H4 (cell line): ENCODE measurements at places on chromosomes 3 and 15. TPM values are rescaled to one million over a fixed set of nuclear protein-coding genes. Genes with fewer than 3 reads are reported as not detected.

DNA sequence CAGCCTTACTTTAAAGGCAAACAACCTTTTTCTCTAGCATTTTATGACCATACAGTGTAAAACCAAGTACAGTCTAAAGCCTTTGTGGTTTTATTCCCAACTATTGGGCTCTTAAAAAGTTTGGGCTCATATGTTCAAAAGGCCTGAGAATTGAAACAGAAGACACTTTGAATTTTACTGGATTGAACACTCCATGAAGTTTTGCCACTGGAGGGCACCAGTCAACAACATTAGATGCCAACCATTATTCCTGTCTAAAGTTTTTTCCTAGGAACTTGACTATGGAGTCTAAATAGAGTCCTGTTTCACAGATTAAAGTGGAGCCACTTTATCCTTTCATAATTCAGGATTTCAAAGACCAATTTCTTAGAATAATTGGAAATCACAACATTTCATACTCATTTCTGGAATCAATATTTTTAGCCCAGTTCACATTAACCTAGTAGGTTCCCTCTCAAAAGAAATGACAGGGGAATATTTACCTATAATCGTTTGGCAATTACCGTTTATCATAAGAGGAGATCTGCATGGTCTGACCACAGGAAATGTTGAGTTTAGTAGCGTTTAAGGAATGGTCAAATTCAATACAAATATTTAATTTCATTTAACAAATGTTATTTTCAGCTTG is 244.1 kb upstream of the PDZRN3 start:
- DNase-seq, result peak; percentile 9

BLM gene
- 11.0 and 12.1 TPM in 2 replicates for total RNA-seq

- DNase-seq, result peak; percentile 71
Measured at GRCh38 chr3:127448161-127448561, 142.4 kb downstream of the TPRA1 start.

GRCh38 chr3:151979906-151980305 is 106.5 kb downstream of the SUCNR1 start:
- DNase-seq, result no peak

- DNase-seq, result no peak
Measured at GRCh38 chr3:110344897-110345767, 726.5 kb upstream of the NECTIN3 start.

- DNase-seq, result no peak
Measured at GRCh38 chr15:90479656-90480055, 50.1 kb upstream of the CRTC3 start.

DNA sequence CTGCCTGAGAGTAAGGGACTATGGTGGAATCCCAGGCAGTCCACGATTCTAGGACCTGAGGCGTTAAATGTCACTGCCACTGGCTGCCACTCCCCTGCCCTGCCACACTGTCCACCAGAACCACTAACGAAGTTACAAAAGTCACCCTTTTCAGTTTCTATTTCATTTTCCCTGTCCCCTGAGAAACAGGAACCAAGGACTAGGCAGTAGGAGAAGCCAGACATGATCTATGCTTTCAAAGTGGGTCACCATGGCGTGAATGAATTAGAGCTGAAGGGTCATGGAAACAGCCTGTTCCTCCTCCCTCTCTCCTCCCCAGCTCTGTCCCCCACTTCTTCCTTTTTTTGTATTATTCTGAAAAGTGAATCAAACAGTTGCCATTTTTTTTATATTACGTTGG is 9.1 kb upstream of the ADPRH start:
- no peak for DNase-seq

TMC3 gene
- total RNA-seq, result not detected in 2 replicates

RSL24D1 gene
- 125 and 145 TPM in 2 replicates for total RNA-seq

SPESP1 gene
- total RNA-seq, result not detected in 2 replicates

GRCh38 chr3:177811835-177812234 is 614.6 kb upstream of the TBL1XR1 start:
- no peak for DNase-seq

DNA sequence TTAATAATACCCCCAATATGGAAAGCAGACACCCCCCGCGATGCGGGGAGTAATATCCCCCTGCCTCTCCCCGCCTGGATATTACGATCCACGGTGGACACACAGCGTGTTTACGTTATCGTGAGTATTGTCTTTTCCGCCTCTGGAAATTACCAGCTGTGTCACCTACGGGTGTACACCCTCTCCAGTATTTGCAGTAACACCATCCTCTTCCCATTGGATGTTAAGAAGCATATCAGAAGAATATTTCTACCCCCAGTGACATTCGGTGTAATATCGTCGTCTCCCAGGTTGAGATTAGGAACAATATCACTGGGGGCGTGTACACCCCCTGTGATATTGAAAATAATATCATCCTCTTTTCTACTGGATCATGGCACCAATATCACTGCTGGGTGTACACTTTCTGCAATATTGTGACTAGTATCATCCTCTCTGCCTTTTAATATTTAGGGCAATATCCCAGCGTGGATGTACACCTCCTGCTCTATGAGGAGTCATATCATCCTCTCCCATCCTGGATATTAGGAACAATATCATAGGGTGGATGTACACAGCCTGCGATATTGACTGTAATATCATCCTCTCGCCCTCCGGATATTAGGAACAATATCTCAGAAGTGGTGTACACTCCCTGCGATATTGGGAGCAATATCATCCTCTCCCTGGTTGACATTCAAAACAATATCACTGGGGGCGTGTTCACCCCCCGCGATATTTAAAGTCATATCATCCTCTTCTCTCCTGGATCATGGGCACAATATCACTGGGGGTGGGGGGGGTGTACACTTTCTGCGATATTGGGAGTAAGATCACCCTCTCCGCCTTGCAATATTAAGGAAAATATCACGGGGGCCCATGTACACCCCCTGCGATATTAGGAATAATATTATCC is 20.3 kb upstream of the BMF start:
- DNase-seq, result no peak

DNA sequence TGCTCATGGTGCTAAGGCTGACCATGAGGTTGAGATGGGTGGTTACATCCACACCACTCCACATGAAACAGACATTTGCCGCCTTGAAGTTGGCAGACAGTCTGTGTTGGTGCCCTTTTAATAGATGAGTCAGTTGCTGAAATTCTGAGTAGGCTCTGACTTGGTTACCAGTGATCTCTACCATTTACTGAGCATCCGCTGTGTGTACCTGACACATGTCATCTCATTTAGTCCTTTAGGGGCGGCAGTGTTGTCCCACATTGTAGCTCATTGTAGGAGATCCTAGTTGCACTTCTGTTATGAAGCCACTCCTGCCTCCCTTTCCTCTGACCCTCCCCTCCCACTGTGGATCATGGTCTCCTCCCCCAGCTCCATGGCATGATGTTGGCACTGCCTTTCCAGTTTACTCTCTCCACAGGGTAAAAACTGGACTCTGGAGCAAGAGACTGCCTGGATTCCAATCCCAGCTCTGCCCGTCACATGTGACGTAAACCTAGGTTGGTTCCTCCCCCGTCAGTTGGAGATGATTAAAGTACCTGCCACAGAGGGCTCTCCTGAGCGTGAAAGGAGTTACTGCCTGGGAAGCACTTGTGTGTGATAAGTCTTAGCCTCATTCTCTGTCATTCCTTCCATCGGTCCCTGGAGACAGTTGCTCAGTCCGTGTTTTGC is 21.6 kb downstream of the SLCO3A1 start:
- DNase-seq, result no peak

DNA sequence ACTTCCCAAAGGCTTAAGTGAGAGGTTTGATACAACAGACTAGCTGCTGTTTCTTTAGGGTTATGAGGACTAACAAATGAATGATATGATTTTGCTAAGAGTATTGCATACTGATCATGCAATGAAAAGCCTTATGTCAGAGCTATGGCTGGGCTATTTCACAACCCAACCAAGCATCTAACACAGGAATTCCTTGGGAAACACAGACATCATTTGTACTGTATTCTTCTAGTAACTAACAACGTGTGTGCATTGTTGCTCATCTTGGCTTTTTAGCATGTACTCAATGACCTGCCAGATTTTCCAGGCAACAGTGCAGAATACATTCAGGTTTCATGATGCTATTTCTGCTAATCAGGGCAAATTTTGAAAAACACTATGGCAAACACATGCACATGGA is 19.3 kb downstream of the PDZRN3 start:
- DNase-seq, result no peak

PPP1R14D gene
- total RNA-seq, result not detected in 2 replicates

DNA sequence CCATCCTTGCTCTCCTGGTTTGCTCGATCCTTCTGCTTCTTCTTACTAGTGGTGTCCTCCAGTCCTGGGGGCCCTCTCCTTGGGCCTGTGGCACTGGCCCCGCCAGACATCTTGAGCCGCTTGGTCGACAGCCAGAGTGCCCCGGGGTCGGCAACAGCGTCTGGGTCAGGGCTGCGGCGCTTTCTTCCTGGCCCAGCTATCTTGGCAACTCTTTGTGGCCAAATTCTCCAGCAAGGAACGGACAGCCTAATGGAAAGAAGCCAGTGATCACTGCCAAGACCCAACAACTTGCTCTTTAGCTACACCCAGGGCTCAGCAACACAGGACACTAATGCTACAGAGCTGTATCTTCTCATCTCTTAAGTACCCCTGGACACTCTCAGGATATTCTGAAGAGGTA is 1.6 kb downstream of the USP19 start:
- no peak for DNase-seq

DNA sequence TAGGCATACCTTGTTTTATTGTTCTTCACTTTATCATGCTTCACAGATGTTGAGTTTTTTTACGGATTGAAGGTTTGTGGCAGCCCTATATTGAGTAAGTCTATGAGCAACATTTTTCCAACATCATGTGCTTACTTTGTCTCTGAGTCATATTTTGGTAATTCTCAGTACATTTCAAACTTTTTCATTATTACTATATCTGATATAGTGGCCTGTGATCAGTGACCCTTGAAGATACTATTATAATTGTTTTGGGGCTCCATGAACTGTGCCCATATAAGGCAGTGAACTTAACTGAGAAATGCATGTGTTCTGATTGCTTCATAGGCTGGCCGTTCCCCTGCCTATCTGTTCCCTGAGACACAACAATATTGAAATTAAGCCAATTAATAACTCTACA is 42.8 kb upstream of the NSMCE3 start:
- DNase-seq, result no peak

DNA sequence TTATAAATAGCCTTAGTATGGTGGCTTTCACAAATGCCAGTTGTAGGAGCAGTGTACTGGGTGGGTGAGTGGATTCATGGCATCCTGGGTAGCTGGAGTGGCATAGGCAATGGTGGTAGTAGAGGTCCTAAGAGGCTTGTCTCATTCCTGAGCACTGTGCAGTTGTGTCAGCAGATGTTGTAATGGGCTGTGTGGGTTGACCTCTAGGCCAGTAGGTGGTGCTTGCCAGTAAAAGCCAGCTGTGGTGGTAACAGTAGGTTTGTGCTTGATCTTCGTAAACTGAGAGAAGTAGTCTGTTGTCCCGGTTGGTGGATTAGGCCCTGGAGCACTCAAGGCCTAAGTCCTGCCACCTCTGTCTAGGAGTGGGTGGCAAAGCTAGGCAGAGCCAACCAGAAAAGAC is 149.7 kb upstream of the SUCLG2 start:
- no peak for DNase-seq

GCNT3 gene
- total RNA-seq, result 1.2 and 4.1 TPM in 2 replicates

BFSP2 gene
- not detected in 2 replicates for total RNA-seq

TP63 gene
- 1.5 and 1.7 TPM in 2 replicates for total RNA-seq

EPHA6 gene
- total RNA-seq, result 7.3 and 7.7 TPM in 2 replicates

GRCh38 chr15:82587805-82588204 is 47.5 kb upstream of the RPS17 start:
- DNase-seq, result no peak
